HTR-8/SVneo (cell line): ENCODE measurements at places on chromosomes 4 and X.
A peak's percentile ranks its signal among the peaks of the same experiment; 100 is the strongest.

GRCh38 chrX:25178555-25178954 lies 162.8 kb upstream of the ARX start:
- DNase-seq: no peak

GRCh38 chr4:75345423-75345822 lies 168.8 kb downstream of the RCHY1 start:
- DNase-seq: no peak

- DNase-seq: no peak
Observed at GRCh38 chr4:186216465-186217024, 10.8 kb upstream of the KLKB1 start.

GRCh38 chr4:148287111-148287510 lies 155.1 kb downstream of the NR3C2 start:
- DNase-seq: no peak

GRCh38 chrX:3712051-3712869 lies 1.2 kb downstream of the PRKX start:
- no peak for DNase-seq

- no peak for DNase-seq
Observed at GRCh38 chrX:96379951-96380350, 304.7 kb upstream of the DIAPH2 start.

DNA sequence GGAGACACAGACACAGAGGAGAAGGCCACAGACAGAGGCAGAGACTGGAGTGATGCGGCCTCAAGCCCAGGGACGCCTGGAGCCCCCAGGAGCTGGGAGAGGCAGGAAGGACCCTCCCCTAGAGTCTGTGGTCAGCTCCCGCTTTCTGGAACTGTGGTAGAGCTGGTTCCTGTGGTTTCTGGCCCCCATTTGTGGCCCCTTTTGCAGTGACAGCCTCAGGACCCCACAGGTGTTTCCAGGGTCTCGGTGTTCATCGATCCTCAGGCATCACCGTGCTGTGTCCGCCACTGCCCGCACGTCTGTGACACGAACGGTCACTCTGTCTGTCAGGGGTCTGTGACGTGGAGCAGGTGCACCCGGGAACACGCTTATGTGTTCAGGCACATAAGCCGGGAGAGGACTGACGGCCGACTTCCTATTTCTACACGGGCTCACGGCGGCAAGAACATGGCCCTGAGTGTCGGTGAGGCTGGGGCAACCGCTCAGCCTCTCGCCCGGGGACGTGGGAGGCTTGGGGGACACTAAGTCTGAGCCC lies 7.9 kb downstream of the GTPBP6 start:
- no peak for DNase-seq

- DNase-seq: no peak
Observed at GRCh38 chr4:56662782-56663468, 18.2 kb downstream of the HOPX start.

DNA sequence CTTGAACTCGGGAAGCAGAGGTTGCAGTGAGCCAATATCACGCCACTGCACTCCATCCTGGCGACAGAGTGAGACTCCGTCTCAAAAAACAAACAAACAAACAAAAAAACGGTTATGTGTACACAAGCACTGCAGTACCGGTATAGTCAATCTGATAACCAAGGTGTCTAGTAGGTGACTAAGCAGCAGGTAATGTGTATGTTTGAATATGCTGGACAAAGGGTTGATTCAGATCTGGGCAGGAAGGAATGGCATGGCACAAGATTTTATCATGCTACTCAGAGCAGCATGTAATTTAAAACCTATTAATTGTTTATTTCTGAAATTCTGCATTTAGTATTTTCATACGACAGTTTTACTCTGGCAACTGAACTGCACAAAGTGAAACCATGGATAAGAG lies 41.7 kb downstream of the MAGEC1 start:
- no peak for DNase-seq

DNA sequence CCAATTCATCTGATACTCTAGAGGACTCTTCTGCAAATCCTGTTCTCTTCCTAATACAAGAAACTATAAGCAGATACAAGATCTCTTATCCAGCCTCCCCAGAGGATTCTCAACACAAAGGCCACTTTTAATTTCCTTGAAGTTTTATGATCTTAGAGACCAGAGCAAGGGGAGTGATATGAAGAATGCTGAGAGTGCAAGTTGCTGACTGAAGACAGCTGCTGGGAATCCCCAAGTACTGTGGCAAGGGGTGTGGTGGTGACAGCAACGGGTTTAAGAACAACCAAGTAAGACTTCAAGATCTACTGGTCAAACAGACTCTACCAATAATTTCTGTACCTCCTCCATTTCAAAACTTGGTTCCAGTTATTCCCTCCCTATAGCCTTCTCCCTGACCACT lies 7.0 kb downstream of the AMMECR1 start:
- no peak for DNase-seq

- DNase-seq: no peak
Observed at GRCh38 chrX:49192722-49193328, 6.7 kb upstream of the PRICKLE3 start.

- DNase-seq: no peak
Observed at GRCh38 chrX:54602563-54602962, 72.5 kb downstream of the GNL3L start.

- no peak for DNase-seq
Observed at GRCh38 chr4:147735413-147736301, 3.8 kb downstream of the ARHGAP10 start.

GRCh38 chrX:131821945-131822622 lies 201.0 kb upstream of the STK26 start:
- DNase-seq: no peak

GRCh38 chr4:142565771-142566170 lies 280.3 kb downstream of the INPP4B start:
- DNase-seq: no peak

- DNase-seq: no peak
Observed at GRCh38 chr4:150258569-150258968, 180.3 kb downstream of the DCLK2 start.

- DNase-seq: no peak
Observed at GRCh38 chr4:158397781-158398180, 123.9 kb upstream of the RXFP1 start.

DNA sequence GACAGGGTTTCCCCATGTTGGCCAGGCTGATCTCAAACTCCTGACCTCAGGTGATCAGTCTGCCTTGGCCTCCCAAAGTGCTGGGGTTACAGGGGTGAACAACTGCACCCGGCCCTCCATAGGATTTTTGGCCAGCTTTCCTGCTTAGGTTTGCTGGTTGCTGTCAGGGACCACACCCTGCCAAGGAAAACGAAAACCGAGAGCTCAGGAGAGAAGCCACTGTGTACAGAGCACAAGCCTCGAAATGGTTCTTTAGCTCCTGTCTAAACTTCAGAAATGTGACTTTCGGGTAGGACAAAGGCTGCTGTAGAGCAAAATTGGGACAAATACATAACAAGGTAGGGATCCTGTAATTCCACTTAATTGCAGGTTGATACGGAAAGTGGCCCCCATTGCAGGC lies 146.3 kb upstream of the ATP6AP2 start:
- no peak for DNase-seq

- DNase-seq: no peak
Observed at GRCh38 chrX:18898492-18898891, 85.4 kb downstream of the PHKA2 start.

DNA sequence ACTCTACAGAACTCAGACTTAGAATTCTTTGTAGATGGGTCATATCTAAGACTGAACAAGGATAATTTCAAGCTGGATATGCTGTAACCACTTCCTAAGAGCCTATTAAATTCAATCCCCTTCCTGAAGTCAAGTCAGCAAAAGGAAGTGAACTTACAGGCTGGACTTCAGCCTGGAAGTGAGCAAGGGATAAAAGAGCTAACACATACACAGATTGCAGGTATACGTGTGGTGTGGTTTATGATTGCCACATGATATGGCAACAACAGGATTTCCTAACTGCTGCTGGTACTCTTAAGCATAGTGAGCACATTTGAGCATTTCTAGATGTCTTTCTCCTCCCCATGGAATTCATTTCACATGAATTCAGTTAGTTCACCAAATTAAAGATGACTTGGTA lies 38.2 kb upstream of the UXT start:
- no peak for DNase-seq

- peak; percentile 36 for DNase-seq
Observed at GRCh38 chr4:168440442-168441264, 39.6 kb downstream of the DDX60L start.

DNA sequence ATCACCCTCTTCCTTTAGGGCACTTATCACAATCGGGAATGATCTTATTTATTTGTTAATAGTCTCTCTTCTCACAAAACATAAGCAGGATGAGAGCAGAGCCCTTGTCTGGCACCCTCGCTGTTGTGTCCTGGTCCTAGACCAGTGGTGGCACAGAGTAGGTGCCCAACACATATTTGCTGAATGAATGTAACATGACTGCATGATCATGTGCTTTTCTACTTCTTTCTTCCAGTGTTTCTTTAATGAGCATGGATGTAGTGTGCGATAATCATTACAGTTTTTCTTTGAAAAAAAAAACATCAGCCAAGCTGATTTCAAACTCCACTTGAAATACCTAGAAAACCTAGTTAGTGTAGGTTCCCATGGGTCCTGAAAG lies 164.1 kb downstream of the CHIC2 start:
- no peak for DNase-seq

DNA sequence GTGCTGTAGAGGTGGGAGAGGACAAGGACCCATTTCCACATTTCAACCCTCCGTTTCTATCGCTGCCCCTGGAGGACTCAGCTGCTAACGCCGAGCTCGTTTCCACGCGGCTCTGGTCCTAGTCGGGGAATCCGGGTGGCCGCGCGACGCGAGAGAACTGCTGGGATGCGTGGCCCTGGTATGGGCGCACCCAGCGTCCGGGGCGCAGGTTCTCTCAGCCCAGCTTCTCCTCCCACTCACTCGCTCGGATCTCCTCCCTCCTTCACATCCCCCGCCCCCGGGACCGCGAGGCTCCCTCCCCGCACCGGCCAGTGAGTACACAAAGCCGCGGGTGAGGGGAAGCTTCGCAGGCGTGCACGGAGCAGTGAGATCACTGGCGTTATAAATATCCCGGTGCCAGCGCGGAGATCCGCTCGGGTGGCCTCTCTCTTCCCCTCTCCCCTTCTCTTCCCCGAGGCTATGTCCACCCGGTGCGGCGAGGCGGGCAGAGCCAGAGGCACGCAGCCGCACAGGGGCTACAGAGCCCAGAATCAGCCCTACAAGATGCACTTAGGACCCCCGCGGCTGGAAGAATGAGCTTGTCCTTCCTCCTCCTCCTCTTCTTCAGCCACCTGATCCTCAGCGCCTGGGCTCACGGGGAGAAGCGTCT lies at the start of gene FGF5:
Gene FGF5, plus strand, starts transcription at position 412 of the 649 bp plus-strand sequence. Its CDS starts 161 bp downstream, at position 573.
- DNase-seq: peak; percentile 14

- peak; percentile 38 for DNase-seq
Observed at GRCh38 chr4:157075811-157076577, at the start of gene GLRB. TSS of gene GLRB (plus strand) at chr4:157076150. CDS start at chr4:157078025, 1,875 bp downstream.

DNA sequence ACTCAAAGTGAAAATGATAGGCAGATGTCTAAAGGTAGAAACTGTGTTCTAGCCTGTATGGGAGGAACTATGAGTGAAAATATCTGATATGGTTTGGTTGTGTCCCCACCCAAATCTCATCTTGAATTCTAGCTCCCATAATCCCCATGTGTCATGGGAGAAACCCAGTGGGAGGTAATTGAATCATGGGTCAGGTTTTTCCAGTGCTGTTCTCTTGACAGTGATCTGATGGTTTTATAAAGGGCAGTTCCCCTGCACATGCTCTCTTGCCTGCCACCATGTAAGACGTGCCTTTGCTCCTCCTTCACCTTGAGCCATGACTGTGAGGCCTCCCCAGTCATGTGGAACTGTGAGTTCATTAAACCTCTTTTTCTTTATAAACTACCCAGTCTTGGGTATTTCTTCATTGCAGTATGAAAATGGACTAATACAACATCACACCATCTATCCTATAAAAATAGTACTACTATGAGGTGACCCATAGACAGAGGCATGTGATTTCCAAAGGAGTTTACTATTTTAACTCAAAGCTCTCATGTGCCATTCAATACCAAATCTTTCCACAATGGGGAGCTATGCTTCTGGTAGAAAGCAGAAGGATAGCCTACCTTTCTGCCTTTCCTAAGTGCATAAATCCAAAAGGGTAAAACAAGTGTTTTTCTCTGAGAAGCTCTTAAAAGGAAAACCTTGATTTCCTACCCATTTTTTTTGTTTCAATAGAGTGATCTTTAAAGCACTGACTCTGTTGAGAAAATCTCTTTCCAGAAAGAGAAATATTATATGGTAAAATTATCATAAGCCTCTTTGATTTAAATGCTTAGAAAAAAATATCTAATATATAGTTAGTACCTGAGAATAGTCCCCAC lies 38.8 kb downstream of the SEC31A start:
- DNase-seq: peak; percentile 13

DNA sequence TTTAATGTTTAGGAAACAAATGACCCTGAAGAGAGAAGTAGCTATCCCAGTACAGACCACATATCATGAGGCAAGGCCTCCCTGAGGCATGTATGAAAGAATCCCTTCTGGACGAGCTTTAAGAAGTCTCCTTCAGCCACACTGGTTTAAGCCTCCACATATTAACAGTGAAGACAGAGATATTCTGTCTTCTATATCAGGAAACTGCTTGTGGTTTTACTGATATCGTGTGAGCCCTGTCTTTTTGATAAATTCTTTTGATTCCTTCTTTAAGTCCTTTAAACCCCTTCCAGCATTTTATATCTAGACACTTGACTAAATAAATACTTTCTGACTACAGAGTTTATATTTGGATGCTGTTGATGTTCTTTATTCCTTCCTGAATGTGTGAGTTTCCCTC lies 45.9 kb upstream of the GPC4 start:
- DNase-seq: no peak

- DNase-seq: no peak
Observed at GRCh38 chr4:26764231-26764630, 96.4 kb upstream of the STIM2 start.

DNA sequence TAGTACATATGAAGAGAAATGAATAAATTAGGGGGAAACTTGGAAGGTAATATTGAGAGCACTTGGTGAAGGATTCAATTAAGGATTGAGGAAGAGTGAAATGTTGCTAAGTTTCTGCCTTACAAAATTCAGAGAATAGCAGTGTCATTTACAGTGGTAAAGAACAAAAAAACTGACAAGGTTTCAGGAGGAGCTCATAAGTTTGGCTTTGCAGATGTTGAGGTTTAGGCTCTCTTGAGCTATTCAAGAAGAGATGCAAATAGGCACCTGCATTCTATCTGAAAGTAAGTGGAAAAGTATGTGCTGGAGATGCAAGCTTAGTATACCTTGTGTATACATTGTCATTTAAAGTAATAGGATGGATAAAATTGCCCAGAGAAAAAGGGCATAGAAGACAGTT lies 22.3 kb upstream of the EMCN start:
- DNase-seq: no peak

- DNase-seq: no peak
Observed at GRCh38 chr4:99832758-99833157, 16.1 kb downstream of the DAPP1 start.

DNA sequence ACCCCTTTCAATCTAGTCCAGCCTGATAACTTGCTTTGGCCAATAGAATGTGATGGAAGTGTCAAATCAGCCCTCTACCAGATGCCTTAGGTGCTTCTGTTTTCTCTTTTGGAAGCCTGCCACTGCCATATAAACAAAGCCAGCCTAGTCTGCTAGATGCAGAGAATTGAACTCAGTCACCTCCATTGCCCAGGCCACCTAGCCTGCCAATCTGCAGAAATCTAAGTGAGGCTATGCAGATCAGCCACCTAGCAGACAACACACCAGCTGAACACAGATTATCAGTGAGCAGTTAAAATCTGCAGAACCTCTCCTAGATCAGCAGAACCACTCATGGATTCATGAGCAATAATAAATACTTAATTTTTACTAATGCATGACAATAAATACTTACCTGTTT lies 1108.2 kb downstream of the PCDH18 start:
- no peak for DNase-seq
